ENCODE measurements at places on chromosomes 6 and 20. TPM values are rescaled to one million over a fixed set of nuclear protein-coding genes. Genes with fewer than 3 reads are reported as not detected.

Gene OPRM1
- total RNA-seq: not detected

Gene GGTLC1
- not detected for total RNA-seq

Gene BICRAL
- total RNA-seq: 10.0 TPM

Gene TSPO2
- total RNA-seq: not detected

Gene SASH1
- 36.2 TPM for total RNA-seq

Gene TFAP2D
- total RNA-seq: not detected

Gene SULF2
- total RNA-seq: 55.1 TPM

Gene FOXQ1
- not detected for total RNA-seq

Gene ATP6V1G2
- total RNA-seq: 2.7 TPM

Gene KCNK15
- total RNA-seq: 2.6 TPM

Gene TGM3
- total RNA-seq: not detected

Gene ZDHHC14
- total RNA-seq: 12.3 TPM

Gene CLDN20
- not detected for total RNA-seq

Gene TCP11
- not detected for total RNA-seq

GRCh38 chr6:33391922-33392594 lies 435 bp downstream of the KIFC1 start:
- DNase-seq: no peak

DNA sequence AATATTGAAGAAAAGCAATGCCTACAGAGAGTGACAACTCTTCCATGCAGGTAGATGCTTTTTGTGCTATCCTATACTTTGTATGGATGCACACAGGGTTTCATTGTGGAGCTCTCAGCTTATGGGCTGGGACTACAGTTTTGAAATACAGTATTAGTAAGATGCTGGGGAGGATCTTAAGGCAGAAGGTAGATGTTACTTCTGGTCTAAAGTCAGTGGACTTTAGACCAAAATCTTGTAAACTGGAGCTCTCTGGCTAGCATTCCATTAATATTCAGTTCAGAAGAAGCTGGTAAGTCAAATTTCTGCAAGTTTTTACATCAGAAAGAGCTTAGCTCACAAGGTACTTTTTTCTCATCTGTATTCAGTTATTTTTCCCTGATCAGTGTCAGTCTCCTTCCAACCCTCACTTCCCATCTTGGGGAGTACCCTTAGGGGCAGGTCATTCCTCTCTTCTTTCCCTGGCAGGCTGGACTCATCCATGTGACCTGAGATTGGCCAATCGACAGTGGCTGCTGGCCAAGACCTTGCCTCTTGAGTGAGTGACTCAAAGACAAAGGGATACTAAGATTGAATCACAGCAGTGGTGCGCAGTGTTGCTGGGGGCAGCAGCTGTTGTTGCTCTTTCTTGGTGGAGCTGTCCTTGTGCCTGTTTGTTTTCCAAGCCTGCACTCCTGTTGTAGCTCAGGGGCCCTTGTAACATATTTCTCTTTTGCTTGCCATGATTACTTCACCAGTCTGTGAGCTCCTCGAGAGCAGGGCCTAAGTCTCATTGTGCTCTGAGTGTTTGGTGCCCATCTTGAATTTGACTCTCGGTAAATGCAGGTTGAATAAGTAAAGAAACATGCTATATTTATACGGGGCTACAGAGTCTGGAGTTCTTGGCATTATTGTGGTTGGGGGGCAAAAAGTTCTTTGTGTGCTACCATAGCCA lies 2.8 kb upstream of the PHF20 start:
- DNase-seq: peak; percentile 97

GRCh38 chr20:41029150-41029901 lies 704 bp downstream of the TOP1 start:
- DNase-seq: peak; percentile 43

DNA sequence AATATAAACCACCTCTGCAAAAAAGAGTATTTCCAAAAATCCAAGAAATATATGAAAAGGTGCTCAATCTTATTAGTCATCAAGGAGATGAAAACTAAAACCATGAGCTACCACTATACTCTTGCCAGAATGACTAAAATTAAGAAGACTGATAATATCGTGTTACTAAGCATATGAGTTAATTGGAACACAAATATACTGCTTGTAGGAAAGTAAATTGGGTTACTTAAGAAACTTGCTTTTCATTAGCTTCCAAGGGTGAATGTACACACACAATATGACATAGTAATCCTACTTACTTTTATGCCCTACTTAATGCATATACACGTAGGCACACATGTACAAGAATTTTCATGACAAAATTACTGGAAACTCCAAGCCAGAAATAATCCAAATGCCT lies 3.4 kb downstream of the THEMIS start:
- DNase-seq: no peak

DNA sequence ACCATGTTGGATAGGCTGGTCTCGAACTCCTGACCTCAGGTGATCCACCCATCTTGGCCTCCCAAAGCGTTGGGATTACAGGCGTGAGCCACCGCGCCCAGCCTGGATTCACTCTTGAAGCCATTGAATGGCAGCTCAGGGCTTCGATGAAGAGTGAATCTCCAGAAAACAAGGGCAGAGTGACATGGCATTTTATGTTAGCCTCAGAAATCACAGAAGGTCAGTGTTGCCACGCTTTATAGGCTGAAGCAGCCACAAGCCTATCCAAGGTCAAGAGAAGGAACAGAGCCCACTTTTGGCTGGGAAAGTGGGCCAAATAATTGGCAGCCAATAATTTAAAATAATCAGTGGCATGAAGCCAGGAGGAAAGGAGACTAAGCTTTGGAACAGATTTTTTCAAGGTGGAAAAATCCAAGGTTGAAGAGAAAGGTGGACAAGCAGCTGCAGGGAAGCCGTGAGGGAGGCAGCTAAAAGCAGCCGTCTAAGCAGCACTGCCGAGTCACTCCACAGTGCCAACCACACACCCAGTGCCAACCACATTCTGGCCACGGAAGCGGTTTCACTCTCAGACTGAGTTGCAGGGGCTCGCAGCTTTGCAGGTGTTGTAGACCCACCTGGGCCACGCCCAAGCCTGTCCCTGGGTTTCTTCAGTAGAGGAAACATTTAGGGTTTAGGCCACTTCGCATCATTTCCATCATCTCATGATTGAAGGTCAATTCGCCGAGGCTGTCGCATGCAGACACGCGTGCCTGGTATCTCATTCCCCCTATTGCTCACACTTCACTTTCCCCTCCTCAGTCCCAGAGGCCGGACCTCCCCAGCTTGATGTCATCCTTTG lies 17.4 kb upstream of the AVP start:
- DNase-seq: no peak

DNA sequence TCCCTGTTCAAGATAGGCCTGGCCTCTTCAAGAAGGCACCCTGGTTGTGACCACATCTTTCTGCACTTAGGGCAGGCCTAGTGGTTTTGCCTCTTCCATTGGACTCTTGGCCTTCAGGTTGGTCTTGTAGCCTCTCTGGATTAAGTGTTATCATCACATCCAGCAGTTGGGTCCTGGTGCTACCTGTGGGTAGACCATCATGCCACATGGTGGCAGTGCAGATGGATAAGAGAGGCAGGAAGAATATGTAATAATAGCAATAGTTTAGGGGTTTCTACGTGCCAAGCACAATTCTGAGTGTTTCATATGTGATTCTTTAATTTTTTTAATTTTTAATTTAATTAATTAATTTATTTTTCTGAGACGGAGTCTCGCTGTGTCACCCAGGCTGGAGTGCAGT lies 28.5 kb upstream of the SNRPB2 start:
- no peak for DNase-seq

- DNase-seq: no peak
Measured at GRCh38 chr20:39009348-39009747, 47.2 kb downstream of the DHX35 start.

GRCh38 chr6:96571551-96571950 lies 8.6 kb downstream of the FHL5 start:
- no peak for DNase-seq

- no peak for DNase-seq
Measured at GRCh38 chr6:33784787-33785186, 4.1 kb downstream of the LEMD2 start.

DNA sequence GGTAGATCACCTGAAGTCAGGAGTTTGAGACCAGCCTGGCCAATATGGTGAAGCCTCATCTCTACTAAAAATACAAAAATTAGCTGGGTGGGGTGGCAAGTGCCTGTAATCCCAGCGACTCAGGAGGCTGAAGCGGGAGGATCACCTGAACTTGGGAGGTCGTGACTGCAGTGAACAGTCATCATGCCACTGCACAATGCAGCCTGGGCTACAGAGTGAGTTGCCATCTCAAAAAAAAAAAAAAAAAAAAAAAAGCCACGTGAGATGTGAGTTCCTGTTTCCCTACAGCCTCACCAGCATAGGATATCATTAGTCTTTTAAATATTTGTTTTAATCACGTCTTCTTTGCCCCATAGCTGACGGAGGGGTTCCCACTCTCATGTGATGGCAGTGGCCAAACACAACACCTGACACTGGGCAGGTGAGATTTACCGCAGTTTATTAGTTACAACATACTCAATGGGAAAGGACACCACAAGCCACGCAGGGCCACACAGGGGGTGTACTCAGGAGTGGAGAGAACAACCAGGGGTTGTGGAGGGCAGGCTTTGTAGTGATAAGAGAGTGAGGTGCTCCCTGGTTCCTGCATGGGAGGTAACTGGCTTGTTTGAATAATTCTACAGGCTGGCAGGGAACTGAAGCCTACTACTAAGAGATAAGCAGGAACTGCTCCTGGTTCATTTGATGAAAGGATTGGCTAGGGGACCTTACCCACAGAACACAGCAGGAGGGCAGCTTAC lies 4.6 kb upstream of the LZTS3 start:
- DNase-seq: no peak

- no peak for DNase-seq
Measured at GRCh38 chr6:149169761-149170511, 147.6 kb upstream of the TAB2 start.

- no peak for DNase-seq
Measured at GRCh38 chr20:13436530-13436929, 202.2 kb downstream of the TASP1 start.

DNA sequence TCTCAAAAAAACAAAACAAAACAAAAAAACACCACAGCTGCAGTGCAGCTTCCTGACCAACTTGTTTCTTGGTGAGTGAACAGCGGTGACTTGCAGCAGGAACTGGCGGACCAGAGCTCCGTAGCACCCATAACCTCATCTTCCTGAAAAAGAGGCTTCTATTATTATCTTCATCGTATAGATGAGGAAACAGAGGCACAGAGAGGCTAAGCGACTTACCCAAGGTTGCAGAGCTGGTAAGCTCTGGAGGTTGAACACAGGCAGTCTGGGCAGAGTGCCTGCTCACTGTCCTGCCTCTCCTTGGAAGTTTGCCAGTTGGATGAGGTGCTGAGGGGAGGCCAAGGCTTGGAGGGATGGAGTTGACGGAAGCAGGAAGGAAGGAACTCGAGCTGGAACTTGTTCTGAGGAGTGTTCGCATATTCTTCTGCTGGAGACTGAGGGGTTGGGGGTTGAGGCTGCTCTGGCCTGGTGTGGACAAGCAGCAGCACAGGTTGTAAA lies 47.9 kb upstream of the CCDC167 start:
- no peak for DNase-seq

DNA sequence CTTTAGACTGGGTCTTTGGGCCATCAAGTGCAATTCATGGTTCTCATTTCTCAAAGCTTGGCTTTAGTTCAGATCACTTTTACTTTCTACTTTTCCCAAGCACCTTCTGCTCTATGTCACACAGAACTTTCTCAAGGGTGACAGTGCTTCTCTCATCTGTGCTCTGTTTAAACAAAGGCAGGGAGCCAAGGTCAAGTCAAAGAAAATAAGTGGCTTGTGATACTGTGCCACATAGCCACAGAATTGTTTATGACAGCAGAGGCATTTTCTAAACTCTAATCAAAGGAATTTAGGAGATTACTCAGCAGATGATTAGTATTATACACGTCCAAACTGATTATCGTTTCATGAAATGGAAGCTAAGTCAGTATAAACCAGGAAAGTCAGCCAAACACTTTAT lies 348.0 kb downstream of the HDGFL1 start:
- DNase-seq: no peak

GRCh38 chr6:113647143-113647889 lies 209.8 kb upstream of the MARCKS start:
- no peak for DNase-seq

DNA sequence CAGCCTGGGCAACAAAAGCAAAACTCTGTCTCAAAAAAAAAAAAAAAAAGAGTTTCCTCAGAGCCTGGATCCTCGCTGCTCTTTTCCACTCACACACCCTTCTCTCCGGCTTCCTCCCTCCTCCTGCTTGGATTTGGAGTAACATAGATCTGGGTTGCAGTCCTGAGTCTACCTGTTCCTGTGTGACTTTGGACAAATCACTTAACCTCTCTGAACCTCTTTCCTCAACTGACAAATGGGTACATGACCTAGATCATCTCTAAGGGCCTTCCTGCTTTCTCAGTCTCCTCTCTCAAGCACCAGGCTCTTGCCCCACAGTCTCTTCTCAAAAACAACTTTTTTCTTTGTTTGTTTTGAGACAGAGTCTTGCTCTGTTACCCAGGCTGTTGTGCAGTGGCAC lies 5.6 kb upstream of the R3HDML start:
- DNase-seq: no peak

- no peak for DNase-seq
Measured at GRCh38 chr6:84816741-84817140, 52.3 kb upstream of the TBX18 start.

GRCh38 chr20:53916173-53916512 lies 154.3 kb downstream of the BCAS1 start:
- DNase-seq: no peak

DNA sequence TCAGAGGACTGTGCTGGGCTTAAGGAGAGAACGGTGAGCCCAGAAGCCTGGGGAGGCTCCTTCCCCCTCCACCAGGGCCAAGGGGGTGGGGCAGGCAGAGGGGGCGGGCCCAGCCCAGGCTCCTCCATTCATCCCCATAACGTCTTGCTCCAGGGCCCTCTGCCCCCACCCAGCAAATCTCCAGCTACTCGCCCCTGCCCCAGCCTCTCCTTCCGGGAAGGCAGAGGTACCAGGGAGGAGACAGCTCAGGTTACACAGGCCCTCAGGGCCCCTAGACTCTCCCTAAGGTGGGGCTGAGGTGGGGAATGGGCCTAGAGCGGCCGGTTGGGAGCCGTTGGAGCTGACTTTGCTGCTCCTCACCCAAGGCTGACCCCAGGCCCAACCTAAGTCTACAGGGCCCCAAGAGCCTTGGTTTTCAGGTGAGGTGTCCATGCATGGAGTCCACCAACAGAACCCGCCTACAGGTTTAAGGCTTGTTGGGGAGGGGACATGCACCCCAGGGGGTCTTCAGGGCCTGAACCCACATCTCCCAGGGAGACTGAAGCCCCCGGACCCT lies 1.2 kb downstream of the LAMA5 start:
- DNase-seq: peak; percentile 49

DNA sequence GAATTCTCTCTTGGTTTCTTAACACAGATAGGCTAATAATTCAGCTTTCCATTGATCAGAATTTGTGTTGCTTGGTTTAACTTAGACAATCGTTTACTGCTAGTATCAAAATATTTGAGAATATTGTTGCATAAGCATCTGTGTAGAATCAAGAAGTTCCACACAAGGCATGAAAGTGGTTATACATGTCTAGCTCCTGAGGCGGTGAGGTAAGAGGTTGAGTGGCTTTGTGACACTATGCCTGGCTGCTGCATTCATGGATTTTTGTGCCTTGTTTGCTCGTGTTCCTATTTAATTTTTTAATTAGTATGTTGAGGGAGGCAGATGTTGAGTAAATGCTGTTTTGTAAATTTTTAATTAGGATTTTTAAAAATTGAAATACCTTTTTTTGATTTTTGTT lies 10.2 kb downstream of the PKIB start:
- DNase-seq: no peak

All from left cardiac atrium (tissue), 4 donors.